ENCODE measurements at places on chromosomes 2 and 18.

DNA sequence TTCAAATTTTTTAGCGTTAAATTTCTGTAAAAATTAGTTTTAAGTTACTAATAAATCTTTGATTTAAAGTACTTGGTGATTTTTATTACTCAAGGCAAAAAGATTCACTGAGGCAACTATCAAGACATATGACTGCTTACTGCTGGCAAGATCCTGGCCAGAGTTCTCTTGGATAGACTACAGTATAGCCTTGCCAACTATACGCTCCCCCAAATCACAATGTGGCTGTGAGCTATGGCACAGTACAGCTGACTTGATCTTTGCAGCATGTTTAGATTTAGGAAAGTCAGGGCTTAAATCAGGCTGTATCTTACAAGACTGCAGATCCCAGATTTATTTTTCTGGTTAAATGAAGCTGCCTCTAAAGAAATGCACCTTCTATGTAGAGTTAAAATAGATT, 26.5 kb downstream of the MSTN start:
- no peak for DNase-seq

- DNase-seq: no peak
These were observed 49.2 kb upstream of the GPR155 start for GRCh38 chr2:174535757-174536703.

DNA sequence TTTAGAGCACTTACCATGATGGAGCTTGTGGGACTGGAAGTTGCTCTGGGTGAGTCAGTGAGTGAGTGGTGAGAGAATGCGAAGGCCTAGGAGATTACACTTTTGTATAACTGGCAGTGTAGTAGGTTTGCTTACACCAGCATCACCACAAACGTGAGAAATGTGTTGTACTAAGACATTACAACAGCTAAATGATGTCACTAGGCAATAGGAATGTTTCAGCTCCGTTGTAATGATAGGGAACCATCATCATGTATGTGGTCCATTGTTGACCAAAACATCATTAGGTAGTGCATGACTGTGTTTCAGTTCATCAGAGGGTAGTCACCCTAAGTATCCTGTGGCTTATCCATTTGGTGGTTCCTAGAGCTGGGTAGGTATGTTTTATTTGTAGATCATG, 11.9 kb downstream of the ZNF407 start:
- DNase-seq: no peak

DNA sequence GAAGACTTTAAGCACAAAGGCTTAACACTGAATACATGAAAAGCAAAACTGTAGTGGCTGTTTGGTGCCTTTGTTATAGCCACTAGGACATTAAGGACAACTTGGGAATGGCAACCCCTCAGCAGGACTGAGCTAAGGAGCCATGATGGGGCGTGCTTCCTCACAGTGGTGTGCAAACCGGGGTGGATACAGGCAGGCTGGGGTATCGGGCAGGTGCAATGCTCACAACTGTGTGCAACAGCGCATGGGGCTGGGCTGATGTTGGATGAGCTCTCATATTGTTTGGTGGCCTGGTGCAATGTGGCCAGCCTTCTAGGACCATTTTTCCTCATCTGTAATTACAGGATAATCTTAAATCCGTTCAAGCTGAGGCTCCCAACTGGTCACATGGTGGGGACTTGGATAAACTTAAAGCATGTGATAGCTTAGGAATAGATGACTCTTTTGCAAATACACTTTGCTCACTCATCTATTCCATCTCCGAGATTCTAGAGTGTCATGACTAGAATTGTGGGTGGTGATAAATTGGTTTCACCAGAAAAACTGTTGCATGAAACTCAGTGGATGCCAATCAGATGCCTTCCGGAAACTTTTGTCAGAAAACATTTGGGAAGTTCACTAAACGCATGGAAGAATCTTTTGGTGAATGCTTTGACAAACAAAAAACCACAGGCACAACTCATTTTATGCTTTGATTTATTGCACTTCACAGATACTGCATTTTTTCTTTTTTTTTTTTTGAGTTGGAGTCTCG, 116.5 kb downstream of the PXDN start:
- no peak for DNase-seq

DNA sequence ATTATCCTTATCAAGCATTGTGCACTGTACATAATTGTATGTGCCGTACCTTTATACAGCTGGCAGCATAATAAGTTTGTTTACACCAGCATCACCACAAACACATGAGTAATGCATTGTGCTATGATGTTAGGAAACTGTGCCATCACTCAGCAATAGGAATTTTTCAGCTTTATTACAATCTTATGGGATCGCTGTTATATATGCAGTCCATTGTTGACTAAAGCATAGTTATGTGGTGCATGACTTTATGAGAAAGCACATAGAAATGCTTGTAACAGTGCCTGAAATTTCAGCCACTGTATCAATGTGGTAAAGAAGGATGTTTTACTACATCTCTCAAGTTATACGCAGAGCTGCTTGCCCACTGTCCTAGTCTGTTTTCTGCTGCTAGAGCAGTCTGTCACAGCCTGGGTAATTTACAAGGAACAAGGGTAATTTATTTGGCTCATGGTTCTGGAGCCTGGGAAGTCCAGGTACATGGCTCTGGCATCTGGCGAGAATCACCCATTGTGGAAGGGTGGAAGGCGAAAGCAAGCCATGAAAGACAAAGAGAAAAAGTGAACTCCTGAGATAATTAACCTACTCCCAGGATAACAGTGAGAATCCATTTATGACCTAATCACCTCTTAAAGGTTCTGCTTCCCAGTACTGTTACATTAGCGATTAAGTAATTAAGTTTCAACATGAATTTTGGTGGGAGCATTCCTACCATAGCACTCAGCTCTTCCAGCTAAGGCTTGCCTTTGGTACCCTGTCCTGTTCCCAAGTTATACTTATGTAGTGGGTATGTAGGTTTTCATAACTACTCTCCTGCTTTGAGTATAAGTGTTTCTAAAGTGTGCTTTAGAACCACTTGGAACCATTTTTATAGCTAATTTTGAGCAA, 4.6 kb downstream of the MAP3K20 start:
- peak; percentile 14 for DNase-seq

DNA sequence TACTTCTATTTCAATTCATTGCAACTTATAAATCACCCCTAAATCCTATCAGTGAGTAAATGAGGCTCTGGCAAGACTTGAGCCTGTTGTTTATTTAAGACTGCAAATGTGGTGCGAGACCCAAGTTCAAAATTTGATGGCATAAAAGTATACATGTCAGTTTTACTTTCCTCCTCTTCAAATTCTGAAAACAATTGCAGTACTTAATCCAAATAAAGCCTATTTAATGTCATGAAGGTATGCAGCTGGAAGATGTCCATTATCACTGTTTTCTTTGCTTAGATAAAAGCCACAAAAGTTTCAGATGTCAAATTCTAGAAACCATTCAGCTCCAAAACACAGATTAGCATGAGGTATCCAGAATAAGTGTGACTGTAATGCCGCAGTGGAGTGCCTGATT, 3.3 kb downstream of the APCDD1 start:
- no peak for DNase-seq

GRCh38 chr2:120396013-120396860, 50.3 kb downstream of the INHBB start:
- no peak for DNase-seq

DNA sequence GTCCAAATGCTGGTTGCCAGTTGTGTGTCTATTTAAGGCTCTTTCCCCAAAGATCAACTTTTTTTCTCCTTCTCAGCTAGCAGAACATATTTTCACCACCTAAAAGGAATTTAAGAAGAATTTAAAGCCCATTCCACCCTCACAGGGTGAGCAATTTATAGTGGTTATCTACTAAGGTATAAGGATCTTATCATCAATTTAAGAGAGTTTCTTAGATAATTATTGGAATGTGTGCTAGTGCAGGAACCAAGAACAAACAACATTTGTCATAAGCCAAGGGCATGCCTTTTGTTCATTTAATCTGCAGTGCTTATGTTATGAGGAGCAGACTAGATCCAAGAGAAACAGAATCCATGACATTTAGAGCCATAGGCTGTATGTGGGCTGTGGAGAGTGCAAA, 37.2 kb downstream of the NLRC4 start:
- no peak for DNase-seq

- no peak for DNase-seq
These were observed 13.4 kb downstream of the ITGAV start for GRCh38 chr2:186603286-186603685.

DNA sequence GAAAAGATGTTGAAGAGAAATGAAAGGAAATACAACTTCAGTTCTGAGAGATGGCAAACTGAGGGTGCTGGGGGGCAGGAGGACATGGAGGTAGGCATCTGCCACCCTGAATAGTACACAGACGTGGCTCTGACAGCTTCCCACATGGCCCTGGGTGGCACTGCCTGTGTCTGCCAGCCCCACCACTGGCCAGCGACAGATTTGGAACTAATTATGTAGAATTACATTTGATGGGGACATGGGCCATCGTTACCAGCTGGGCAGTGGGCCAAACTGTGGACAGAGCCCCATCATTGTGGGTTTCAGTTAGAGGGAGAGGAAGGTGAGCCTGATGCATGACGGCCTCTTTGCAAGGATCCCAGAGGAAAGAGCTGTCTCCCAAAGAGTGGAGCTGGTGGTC, 216.0 kb upstream of the HAAO start:
- no peak for DNase-seq

DNA sequence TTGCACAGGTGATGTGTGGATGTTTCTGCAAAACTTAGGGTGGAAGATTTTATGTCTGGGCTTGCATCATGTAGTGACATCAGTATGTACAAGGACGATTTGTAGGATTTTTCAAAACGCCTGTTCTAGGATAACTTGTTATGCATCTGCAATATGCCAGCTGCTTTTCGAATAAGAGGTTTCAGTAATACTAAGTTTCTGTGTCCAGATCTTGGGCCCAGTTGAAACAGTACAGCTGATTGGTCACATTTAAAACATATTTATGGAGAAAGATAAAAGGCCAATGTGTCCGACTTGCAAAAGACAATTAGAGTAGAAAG, 1.2 kb downstream of the PTPN4 start:
- DNase-seq: peak; percentile 54

DNA sequence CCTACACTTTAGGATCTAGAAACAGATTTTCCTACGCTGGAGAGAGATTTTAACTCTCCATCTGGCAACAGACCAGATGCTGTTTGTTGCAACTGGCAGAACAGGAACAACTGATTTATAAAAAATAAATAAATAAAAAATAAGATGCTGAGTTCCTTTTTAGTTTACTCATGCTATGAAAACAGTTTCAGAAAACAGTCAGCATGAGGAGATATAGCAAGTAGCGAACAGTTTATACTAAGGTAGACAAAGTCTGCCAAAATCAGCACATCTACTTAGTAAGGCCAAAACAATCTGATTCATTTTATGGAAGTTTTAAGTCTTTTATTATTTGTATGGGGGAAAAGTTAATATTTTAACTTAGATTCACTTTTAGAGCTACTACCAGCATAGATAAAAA, 974.0 kb upstream of the CNTNAP5 start:
- DNase-seq: no peak

DNA sequence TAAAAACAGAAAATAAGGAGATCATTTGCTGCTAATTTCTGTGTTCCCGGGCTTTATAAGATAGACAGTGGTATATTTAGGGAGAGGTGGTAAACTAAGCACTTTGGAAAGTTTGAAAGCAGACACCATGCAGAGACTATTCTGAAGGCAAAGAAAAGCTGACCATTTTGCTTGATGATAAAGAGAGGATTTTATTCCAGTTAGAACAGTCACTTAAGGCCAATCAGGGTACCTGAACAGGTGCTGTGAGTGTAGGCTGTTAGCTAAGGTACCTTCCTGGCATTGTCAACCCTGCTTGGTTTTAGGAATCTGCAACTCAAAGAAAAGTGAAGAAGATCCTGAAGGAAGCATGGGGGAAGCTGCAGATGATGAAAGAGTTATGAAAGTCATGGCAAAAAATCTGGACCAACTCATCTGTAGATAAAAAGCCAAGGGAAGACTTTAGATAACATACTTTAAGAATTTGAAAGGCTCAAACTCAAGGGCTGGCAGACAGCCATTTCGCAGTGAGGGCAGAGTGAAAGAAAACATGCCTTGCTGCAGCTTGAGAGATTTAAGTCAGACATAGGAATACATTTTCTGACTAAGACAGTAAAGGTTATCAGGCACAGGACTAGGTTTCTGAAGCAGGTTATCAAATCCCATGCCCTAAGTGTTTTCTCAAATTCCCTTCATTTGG, 80.1 kb upstream of the ARL5A start:
- no peak for DNase-seq

- no peak for DNase-seq
These were observed 63.6 kb upstream of the CAVIN2 start for GRCh38 chr2:191910518-191910917.

DNA sequence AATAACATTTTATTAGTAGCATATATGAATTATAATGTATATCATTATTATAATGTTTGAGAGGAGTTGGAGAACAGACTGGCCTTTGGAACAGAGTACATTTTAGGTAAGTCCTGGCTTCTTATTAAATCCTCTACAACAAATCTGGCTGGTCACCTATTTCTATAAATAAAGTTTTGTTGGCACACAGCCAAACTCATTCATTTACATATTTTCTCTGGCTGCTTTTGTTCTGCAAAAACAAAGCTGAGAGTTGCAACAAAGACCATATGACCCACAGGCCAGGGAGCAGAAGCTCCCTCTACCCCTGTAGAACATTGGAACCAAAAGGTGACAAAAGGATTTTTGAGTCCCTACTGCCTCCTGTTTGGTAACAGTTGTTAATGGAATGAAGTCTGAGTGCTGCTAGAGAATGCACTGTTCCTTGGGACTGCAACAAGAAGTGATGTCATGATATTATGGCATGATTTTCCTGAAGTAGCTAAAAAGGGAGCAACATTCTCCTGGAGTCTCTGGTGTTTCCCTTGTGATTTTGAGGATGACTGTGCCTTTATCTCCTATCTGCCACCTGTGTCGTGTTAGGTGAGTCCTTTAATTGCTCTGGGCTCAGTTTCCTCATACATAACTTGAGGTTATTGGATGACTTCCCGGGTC, 22.0 kb upstream of the SP9 start:
- DNase-seq: no peak

- peak; percentile 83 for DNase-seq
These were observed 14.9 kb upstream of the CNNM3 start for GRCh38 chr2:96801005-96801785.

DNA sequence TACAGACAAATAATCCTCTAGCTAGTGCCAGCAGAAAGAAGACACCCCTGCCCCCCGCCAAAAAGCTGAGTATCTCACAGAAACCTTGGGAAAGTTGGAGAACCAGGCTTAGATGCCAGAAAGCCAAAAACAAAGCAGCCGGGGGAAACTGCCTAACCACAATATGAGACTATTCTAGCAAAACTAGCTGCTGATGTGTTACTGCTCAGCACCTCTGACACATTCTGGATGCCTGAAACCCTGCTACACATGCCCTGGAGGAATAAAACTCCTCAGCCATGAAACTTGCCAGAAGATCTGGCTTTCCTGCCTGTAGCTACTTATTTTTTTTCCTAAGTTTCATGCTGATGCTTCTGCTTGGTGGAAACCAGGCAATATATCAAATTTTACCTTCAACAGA, 122.7 kb upstream of the GCFC2 start:
- DNase-seq: no peak
